ENCODE measurements at places on chromosomes 1 and 21.

GRCh38 chr1:70211541-70211940 is 6.2 kb upstream of the LRRC40 start:
- DNase-seq, result no peak

DNA sequence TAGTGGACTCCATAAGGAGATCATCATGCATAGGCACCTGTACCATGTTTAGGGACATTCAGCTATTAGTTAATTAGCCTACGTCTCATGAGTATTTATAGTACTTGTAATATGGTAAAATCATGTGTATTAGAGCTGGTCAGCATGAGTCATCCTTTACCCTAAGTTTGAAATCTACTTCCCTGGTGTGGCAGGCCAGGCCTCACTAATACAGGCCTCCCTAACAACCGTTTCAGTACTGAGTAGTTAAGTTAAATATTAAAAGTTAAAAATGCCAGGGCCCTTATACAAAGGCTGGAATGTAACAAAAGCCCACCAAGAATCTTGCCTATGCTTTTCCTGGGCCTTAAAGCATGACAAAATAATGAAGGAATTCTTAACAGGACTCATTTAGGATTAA is 356.3 kb upstream of the DPYD start:
- DNase-seq, result no peak

DNA sequence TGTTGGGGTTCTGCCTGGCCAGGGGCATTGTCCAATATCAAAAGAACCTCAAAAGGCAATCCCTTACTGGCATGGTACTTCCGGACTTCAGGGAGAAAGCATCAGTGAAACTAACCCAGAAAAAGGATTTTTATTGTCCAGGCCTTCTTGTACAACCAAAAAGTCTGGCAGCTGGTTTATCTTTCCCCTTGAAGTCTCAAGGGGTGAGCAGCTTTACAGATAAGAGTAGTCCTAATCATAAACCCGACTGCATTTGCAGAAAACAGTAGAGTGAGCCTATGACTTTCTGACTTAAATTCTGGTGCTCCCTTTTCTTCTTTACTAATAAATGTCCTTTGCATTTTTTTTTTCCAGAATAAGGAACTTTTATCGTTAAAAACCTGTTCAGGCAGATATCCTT is 104.0 kb upstream of the CHRM3 start:
- no peak for DNase-seq

DNA sequence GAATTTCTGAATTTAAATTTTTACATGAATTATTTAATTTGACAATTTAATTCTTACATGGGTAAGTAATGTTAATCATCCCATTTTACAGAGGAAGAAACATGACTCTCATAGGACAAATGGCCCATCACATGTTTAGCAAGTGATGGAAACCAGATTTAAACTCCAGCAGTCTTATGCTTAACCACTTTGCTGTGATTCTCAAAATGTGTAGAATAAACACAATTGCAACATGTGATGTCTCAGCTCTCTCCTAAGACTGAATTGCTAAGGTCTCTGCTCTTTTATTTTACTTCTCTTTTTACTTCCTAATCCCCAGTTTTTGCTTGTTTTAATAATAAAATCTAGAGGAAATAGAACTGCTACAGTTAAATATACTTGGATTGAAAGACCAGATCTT is 42.8 kb downstream of the HS2ST1 start:
- DNase-seq, result no peak

GRCh38 chr1:26434161-26434752 is 2.1 kb downstream of the DHDDS start:
- DNase-seq, result no peak

DNA sequence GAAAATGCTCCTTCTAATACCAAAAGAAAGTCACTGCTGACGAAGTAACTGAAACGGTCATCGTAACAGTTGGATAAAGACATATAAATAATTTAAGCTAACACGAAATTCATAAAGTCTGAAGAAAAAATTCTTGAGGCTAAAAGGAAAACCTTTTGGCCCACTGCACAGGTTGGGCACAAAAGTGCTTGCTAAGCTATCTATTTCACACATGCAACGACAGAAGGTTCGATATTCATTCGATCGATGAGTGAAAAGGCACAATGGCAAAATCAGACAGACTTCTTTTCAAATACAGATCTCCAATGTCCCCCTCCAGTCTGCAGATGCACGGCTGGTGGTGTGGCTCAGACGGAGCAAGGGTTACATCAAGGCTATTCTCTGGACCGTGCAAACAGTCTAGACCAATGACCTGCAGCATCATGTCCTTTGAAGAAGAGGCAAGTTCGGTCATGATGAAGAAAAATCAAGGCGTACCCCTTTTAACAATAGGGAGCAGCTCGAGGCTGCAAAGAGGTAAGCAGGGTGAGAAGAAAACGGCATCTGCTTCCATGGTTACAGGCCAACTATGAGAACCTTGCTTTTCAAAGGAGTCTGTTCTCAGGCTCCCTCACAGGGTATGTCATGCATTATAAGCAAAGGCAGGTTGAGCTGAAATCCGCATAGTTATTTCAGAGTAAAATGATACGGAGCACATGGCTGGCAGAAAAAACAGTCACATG is 579.6 kb downstream of the USP25 start:
- no peak for DNase-seq

GRCh38 chr21:42437786-42438185 is 34.1 kb downstream of the UBASH3A start:
- DNase-seq, result no peak

- no peak for DNase-seq
Measured at GRCh38 chr1:23453455-23454000, 29.0 kb upstream of the TCEA3 start.

DNA sequence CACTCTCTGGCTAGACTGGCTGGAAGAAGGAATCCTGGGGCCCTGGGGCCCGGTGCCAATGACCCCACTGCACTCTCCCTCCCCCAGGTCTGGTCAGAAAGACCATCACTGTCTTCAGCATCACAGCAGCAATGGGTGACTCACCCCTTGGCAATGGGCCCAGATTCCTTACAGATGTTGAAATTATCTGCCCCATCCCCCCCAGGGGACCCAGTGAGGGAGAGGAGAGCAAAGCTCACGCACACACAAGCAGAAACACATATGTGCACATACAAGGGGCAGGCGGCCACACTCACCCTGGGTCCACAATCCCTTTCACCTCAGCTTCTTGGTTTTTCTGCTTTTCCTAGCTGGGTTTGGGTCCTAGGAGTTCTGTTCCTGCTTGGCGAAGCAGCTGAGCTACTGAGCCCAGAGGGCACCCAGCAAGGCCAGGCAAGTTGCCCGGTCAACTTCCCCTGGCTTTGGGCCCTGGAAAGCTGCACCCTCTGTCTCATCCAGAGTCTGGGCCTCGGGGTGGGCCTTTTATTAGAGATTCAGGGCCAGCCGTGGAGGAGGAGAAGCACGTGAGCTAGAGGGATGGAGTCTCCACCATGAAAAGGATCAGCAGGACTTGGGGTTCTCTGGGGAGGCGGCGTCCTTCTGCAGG is 2.6 kb downstream of the COL16A1 start:
- DNase-seq, result peak; percentile 11

DNA sequence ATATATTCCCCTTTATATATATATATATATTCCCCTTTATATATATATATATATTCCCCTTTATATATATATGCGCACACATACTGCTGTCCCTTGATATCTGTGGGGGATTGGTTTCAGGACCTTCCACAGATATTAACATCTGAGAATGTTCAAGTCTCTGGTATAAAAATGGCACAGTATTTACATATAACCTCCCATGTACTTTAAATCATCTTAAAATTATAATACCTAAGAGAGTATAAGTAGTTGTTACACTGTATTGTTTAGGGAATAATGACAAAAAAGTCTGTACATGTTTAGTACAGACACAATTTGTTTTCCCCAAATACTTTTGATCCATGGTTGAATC is 45.8 kb downstream of the NR5A2 start:
- no peak for DNase-seq

- no peak for DNase-seq
Measured at GRCh38 chr1:154474802-154475201, 27.2 kb upstream of the TDRD10 start.

DNA sequence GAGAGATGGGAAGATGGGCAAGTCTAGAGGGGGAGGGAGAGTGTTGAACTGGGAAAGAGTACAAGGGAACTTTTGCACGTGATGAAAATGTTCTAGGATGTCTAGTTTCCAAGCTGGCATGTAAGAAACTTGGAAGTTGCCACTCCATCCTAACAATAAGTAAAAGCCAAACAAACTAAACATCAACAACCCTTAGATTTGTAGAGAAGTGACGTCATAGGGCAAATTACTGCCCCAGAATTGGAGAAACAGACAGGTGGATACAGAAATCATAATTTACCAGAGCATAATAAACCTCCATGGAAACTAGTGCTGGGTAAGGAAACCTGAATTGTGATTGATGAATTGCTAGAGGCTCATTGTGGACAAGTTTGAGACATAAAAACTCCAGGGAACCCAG is 14.7 kb upstream of the ZBTB40 start:
- DNase-seq, result no peak

GRCh38 chr21:26522704-26523103 is 50.4 kb downstream of the CYYR1 start:
- DNase-seq, result no peak

DNA sequence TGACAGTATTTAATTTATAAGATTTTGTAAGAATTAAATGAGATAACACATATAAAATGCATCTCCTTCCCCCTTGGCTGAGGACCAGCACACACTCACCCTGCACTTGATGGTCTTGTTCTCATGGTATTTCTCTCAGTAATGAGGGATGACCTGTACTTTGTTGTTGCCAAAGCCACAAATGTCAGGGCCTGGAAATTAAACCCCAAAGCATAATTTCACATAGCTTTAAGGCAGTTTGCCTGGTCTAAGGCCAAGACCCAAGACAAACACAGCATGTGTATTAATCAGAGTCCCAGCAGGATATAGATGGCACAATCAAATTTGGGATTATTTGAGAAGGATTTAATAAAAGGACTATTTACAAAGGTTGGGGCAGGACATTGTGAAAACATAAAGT is 48.6 kb upstream of the EPS15 start:
- DNase-seq, result no peak

- DNase-seq, result no peak
Measured at GRCh38 chr1:29234471-29234870, 1.9 kb upstream of the PTPRU start.

GRCh38 chr1:47867438-47868347 is 129.5 kb downstream of the TRABD2B start:
- no peak for DNase-seq

GRCh38 chr21:29195981-29196669 is 65.7 kb downstream of the MAP3K7CL start:
- DNase-seq, result peak; percentile 83

DNA sequence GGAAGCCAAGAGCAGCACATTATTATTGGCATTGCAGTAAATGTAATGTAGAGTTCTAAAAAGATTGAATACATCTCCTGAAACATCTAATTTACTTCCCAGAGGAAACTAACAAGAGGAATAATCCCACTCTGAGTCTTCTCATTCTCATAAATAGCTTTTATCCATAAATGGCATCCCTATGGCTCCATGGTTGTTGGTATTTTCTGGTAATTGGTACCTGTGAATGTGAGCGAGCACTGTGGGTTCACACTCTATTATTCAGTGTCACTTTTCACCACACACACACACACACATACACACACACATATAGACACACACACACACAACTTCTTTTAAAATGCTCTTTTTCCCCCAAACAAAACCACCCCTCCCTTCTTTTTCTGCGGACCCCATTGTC is 4.7 kb upstream of the WLS start:
- no peak for DNase-seq

- peak; percentile 5 for DNase-seq
Measured at GRCh38 chr1:86018283-86018923, 138.2 kb downstream of the COL24A1 start.

DNA sequence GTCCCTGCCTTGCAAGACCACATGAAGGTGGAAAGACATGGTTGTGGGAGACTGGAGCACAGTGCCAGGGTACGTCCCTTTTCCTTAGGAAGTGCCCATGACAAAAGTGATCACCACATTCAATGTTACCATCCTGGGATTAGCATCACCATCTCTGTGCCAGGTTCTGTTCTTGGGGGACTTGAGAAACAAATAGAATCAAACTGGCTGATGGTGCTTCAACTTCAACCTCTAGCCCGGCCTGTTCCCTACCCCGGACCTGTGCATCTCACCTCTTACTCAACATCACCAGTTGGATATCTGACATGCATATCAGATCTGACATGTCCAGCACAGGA is 153.3 kb downstream of the GRIK3 start:
- DNase-seq, result no peak

- DNase-seq, result no peak
Measured at GRCh38 chr1:20125100-20125499, 5.8 kb upstream of the PLA2G2D start.

DNA sequence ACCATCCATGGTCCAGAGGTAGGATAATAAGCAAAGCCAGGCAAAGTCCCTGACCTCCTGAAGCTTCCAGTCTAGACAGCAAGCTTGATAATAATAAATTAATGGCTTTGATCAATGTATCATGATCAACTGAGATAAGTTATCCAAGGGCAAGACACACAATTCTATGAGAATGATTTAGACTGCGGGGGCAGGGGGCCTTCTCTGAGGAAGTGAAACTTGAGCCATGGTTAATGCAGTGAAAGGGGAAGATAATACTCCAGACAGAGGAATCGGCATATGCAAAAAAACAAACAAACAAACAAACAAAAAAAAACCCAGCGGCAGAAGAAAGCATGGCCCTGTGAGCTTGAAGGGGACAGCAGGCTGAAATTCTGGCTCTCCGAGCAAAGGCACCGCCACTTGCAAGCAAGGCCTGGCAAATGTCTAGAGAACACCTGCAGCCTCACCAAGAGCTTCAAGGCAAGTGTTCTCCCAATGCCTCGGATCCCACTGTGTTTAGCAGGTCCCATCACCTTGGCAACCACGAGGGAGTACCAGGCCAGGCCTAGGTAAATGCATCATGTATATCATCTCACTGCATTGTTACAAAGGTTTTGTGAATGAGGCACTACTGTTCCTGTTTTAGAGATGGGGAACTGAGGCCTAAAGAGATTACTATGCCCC is 24.9 kb downstream of the CSMD2 start:
- no peak for DNase-seq

DNA sequence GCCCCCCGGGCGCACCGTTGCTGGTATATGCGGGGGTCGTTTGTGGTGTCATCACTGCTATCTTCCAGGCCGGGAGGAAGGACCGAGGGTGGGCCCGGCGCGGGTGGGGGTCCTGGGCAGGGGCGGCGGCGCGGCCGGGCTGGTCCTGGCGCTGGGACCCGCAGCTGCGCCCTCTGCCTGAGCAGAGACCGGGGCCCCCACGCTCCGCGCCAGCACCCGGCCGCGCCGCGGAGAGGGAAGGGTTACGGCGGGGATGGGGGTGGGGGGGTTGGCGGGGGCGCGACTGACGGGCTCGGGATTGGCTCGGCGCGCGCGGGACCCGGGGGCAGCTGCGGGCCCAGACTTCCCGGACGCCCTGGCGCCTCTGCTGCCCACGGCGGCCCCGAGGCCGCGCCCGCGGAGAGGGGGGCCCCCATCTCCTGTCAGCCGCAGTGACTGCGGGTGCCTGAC is 13.8 kb upstream of the SAMD11 start:
- no peak for DNase-seq

DNA sequence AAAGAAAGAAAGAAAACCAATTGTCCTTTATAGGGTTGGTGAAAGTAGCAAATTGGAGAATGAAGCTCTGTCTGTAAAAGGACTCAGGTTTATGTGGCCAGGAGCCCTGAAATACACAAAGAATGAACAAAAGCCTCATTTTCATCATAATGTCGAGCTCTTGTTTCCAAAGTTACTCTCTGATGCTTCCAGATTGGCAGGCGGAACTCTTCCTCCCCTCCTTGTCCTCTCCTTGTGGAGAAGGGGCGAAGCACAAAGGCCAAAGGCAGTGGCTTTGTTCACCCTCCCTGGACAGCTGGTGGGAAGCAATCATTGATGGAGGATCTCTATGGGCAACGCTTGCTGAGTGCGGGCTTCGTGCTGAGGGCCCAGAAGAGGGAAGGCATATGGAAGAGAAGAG is 5.6 kb downstream of the CA6 start:
- no peak for DNase-seq

Measured in CD4-positive, alpha-beta T cell treated with Interleukin-12 subunit alpha and Interleukin-12 subunit beta, for 1 hour (primary cell).